Neural progenitor cell (in vitro differentiated cells): ENCODE measurements at places on chromosomes 13 and 19. TPM values are rescaled to one million over a fixed set of nuclear protein-coding genes. Genes with fewer than 3 reads are reported as not detected.

DNA sequence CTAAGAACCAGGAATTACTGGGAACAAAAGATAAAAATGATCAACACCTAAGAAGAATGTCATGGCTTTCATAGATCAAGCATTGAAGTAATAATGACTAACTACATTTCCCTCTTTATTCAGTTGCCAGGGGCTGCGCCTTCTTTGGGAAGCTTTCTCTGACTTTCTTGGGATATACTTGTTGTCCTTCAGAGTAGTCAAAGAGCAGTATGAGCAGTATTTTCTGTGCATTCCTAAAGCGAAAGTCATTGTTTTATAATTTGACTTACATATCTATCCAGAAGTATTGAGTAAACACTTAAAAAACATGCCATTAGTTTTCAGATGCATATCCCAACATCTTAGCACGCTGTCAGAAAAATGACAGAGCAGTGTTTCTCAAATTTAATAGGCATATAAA, 2412.4 kb downstream of the PCDH9 start:
- no peak for DNase-seq

DNA sequence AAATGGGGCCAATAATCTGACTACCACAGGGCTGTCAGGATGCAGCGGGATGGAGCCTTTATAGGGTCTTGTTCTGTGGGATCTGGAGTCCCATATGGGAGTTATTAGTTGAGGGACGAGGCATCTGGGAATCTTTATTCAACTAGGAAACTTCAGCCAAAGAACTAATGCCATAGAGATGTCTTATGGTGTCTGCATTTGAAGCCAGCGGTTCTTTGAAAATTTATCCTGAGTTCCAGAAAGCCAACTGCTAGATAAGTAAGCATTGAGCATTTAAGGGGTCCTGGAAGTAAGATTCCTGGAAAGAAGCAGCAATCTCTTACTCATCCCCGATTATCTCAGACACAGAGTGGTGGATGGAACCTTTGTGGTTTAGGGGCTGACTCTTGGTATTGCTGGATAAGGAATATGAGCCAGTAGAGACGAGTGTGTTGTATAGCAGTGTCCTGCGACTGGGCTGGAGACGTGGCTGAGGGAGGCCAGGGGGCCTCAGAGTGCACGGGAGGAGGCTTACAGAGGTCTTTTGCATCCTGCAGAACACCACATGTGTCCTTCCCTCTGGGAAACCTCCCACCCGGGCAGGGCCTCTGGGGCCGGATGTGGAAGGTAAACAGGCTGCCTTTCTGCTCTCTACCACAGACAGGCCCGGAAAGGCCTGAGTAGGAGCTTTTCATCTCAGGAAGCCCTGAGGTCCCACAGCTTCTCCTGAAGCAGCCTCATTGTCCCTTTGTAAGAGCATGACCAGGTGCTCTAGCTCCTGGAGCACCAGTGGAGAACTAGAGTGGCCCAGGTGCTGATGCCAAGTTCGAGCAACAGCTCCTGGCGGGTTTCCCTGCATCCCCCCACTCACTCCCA, 28.8 kb downstream of the ACTN4 start:
- DNase-seq = no peak

The HCST gene
- not detected in 2 replicates for total RNA-seq

The YJEFN3 gene
- 2.6 and 5.1 TPM in 2 replicates for total RNA-seq

- DNase-seq = no peak
These were observed 204.1 kb downstream of the KATNAL1 start for GRCh38 chr13:30103161-30103840.

The FFAR2 gene
- not detected in 2 replicates for total RNA-seq

DNA sequence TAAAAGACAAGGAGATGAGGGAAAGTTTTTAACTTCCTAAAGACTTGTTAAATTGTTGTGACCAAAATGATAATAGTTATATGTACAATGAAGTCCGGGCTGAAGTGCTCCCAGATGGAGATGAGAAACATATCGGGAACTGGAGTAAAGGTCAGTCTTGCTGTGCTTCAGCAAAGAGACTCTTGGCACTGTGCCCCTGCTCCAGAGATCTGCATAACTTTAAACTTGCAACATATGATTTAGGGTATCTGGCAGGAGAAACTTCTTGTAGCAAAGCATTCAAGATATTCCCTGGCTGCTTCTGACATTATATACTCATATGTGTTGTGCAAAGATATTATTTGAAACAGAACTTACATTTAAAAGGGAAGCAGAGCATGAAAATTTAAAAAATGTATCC, 786.6 kb upstream of the SLITRK6 start:
- no peak for DNase-seq

DNA sequence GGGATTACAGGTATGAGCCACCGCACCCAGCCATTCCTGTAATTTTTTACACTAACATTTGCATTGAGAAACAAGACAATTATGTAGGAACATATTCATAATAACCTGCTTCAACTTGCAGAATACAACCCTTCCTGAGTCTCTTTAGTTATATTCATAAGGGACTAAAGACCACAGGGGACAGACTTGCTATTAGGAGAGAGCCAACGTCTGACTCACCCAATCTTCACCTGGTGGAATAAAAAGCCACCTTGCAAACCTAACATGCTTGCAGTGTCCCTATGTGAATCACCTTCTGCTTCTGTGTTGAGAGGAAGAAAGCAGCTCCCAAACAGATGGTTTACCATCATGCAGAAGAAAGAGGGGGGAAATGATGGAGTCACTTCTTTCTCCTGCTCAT, 456.1 kb downstream of the PCDH9 start:
- DNase-seq = no peak

The ANGPTL8 gene
- total RNA-seq = not detected in 2 replicates

GRCh38 chr19:45340899-45341453, 426 bp downstream of the KLC3 start:
- peak; percentile 18 for DNase-seq

The KIR2DL4 gene
- not detected in 2 replicates for total RNA-seq

DNA sequence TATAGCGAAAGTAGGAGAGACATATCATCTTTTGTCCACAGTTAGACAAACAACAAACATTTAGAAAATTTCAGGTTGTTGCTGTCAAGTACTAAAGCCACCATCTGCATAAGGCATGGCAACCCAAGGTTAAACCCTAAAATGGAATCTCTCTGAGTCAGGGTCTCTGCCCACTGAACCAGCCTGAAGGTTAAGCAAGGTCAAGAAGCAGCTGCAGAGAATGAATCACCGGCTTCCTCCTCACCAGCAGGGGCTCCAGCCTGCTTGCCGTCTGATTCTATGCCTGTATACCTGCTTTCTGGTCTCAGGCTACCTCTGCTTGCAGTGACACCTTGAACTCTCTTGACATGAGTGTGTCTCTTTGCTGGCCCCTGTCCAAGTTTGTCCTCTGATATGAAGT, 726.2 kb upstream of the SGCG start:
- no peak for DNase-seq

The C5AR1 gene
- total RNA-seq = 0.06 TPM in 1 of 2 replicates, not detected in the other

The ZIK1 gene
- total RNA-seq = 35.1 and 56.1 TPM in 2 replicates

GRCh38 chr19:2602391-2603181, 99.9 kb downstream of the GNG7 start:
- DNase-seq = peak; percentile 80

DNA sequence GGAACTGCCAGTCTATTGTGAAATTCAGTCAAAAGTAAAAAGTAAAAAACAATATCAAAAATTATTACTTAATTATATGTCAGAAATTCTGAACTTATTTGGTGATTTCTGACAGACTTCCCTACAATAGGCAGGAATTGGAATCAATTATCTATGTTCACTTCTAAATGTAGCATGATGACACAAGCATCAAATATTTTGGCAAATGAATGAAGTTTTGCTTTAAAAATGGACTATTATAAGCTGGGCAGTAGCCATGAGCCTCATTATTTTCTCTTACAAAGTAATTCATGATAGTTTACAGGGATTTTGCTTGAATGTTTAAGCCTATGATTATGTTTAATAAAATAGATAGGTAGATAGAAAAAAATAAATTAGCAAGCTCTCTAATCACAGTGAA, 582.6 kb downstream of the SLITRK6 start:
- no peak for DNase-seq
